Stimulated activated CD4-positive, alpha-beta T cell treated with anti-CD3 and anti-CD28 coated beads, Interleukin-15, amount 100 ng/mL, for 1 hour (primary cell): ENCODE measurements at places on chromosomes 2 and 18.

GRCh38 chr2:238507836-238508235 lies 81.1 kb downstream of the ASB1 start:
- DNase-seq = no peak

DNA sequence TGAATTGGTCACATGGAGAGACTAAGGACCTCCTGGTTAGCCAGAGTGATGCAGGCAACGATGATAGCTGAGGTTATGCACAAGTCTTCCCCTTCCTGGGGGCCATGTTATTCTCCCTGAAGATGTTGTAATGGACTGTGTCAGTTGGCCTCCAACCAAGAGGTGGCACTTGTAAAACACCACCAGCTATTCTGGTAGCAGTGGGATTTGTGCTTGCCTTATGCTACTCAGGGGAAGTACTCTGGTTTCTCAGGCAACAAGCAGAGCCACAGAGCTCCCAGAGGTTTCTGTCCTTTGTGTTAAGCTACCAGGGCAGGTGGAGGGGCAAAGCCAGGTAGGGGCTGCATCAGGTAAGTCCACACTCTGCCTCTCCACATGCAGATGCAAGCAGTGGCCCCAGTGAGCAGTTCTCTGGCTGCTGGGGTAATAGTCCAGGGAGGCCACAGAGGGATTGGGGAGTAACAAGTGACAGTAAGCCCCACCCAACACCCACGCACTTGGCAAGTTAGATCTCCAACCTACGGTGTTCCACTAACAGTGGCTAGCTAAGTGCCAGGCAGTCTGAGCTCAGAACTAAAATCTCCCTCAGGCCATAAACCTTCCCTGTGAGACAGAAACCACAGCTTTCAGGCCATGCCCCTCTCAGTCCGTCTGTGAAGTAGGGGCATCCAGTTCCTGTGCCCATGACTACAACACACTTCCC lies 99.7 kb downstream of the RND3 start:
- DNase-seq = no peak

- DNase-seq = no peak
Observed at GRCh38 chr2:128988967-128989366, 670.3 kb upstream of the HS6ST1 start.

DNA sequence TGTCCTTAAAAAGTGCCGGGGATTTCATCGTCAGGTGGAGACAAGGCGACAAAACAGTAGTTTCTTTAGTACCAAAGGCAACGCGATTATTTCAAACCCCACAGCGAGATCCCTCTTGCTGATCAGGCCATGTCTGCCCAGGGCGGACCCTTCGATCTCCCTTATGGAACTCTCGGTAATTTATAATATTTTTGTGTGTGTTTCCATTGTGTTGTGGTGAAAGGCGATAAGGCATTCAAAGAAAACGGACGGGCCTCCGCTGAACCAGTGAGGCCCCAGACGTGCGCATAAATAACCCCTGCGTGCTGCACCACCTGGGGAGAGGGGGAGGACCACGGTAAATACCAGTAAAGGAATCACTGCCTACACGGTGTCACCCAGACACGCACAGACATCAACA lies 1.4 kb upstream of the GAD1 start:
- DNase-seq = no peak
